RCC 7860 (cell line): ENCODE measurements at places on chromosomes 5 and 9.
A peak's percentile ranks its signal among the peaks of the same experiment; 100 is the strongest.

GRCh38 chr9:94082956-94083355 lies 1.3 kb upstream of the PTPDC1 start:
- no peak for DNase-seq

DNA sequence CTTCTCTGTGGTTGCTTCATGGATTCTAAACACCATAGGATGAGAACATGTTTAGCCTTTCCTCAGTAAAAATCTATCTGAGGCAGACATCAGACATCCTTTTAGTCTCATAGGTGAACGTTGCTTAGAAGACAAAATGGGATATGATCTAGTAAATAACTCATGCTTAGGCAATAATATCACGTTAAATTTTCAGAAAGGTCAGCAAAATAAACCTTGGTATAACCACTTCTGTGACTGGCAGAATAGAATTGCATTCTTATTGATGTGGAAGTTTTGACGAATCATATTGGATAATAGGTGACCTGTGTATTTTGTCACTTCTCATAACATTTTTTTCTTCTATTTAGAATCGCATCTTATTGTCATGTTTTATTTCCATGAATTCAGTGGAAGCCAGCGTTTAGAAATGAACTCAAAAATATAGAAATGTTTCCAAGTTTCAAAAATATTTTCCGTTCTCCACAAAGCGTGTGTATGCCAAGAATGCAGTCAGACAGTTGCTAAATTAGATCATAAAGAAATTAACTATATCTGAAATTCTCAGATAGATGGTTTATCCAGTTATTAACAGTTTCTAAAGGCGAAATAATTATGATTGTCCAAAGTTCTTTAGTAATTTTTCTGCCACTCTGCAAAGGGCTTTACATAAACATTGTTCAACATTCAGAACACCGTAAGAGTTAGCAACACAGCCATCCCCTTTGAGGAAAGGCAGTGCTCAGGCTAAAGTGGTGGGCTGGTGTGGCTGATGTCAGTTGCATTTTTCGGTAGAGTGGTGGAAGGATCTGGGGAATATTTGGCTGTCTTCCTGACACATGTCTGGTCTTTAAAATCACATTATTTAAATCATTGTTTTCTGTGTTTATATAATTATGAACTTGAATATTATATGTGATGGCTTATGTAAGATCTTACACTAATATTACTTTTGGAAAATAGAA lies 827.2 kb downstream of the MTRR start:
- DNase-seq = no peak

GRCh38 chr5:150391986-150392385 lies 20.7 kb downstream of the CD74 start:
- DNase-seq = no peak

DNA sequence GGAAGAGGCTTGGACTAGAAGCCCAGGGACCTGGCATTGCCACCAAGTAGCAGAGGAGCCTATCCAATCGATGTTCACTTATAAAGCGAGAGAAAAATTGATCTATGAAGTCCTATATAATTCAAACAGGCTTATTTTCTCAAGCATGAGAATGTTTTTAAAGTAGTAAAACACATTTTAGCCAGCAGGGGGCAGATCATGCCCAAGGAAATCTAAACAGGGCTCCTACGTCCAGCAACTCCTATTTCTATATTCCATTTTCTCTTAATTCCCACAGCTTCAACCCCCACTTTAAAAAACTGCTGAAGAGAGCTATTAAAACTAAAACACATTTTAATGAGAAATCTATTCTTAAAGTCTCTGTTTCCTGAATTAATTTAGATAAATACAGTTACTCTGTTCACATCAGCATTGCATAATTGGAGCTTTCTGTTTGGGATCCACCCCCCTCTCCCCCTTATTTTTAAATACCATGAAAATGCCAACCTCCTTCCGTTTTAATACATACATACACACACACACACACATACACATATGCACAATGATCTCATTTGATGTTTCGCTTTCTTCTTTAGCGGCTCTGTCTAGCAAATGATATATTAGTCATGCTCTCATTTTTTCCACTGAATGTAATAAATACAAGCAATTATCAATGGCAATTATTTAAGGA lies 144.9 kb downstream of the MYO10 start:
- peak; percentile 67 for DNase-seq

DNA sequence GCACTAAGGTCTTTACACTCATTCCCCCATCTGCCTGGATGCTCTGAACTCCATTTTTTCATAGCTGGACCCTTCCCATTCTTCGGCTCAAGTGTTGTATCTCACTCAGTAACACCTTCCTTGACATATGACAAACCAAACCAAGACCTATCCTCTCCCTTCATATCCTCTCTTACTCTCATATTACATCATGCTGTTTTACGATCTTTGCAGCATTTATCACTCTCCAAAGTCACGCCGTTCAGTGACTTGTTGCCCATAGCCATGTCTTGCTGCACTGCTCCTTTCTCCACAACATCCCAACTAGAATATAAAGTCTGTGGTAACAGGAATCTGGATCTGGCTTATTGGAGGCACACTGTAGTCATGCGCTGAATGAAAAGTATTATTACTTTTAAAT lies 923.6 kb upstream of the DMAC1 start:
- no peak for DNase-seq

- DNase-seq = peak; percentile 37
These were observed 113.0 kb downstream of the RPS23 start for GRCh38 chr5:82164977-82165713.

- no peak for DNase-seq
These were observed 290.7 kb downstream of the MAST4 start for GRCh38 chr5:66886941-66887340.

DNA sequence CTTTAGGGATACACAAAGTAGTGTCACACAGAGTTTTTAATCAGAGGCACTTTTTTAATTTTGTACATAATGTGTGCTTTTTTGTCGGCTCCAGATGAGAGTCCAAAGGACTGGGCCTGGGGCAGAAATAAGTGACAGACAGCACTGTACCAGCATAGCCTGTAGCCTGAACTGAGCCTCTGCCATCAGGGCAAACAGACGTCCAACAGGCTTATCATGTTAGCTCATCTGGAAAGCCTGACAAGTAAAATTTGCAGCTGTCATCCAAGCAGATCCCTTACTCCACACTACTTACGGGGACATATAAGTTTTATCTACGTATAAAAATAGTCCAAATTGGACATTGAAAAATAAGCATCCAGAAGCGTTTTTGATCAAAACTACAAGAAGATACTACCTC lies 233.1 kb upstream of the GAS1 start:
- DNase-seq = no peak

GRCh38 chr5:6660688-6661087 lies 27.4 kb downstream of the SRD5A1 start:
- no peak for DNase-seq

- no peak for DNase-seq
These were observed 155.1 kb downstream of the NR3C1 start for GRCh38 chr5:143248391-143248790.

- DNase-seq = no peak
These were observed 14.6 kb downstream of the C5orf58 start for GRCh38 chr5:170247363-170247762.

- peak; percentile 87 for DNase-seq
These were observed 17.3 kb downstream of the QSOX2 start for GRCh38 chr9:136228107-136228875.

- DNase-seq = peak; percentile 86
These were observed 93.3 kb upstream of the ZNF366 start for GRCh38 chr5:72600391-72600981.

GRCh38 chr5:156147261-156147943 lies 179.6 kb upstream of the SGCD start:
- peak; percentile 28 for DNase-seq
